ENCODE measurements at places on chromosomes 2 and 18.

DNA sequence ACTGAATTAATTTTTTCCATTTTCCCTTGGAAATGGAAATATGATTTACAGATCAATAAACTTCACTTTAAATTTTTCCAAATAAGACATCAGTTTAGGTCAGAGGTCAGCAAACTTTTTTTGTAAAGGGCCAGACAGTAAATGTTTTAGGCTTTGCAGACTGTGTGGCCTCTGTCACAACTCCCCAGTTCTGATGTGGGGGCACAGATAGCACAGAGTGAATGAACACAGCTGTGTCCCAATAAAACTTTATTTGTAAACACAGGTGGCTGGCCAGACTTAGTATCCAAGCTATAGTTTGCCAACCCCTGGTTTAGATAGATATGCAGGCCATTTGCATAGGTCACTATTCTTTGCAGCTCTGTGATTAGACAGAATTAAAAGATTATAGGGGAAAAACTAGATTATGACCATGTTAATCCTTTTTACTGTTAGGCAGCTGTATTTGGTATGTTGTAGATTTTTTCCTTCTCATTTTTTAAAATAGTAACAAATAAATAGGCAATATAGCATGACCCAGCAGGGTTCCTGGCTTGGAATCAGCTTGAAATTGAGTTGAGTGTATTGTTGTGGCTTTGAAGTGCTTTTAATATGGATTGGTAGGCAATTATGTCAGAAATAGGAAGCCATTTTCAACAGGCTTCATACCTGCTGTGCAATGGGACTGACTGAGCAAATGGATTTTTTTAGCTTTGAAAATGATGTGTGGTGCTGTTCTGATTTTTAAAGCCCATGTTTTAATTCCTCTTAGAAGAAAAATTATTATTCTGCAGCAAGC lies 59.7 kb downstream of the WDSUB1 start:
- no peak for DNase-seq

DNA sequence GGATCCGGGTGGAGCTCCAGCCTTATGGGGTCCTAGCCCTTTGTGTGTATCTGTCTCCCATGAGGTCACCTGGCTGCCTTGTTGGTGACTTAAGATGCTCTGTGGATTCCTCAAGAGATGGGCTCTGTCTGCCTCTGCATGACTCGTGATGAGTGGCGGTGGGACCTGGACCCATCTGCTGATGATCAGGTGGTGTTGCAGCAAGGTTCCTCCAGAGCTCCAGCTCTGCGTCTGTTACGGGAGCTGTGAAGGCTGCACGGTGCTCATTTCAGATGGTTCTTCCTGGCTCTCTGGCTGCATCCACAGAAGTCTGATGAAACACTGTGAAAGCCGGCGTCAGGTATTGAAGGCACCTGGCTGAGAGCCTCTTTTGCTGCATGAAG lies 2.4 kb downstream of the AGAP1 start:
- no peak for DNase-seq

- DNase-seq: no peak
Observed at GRCh38 chr2:101310090-101310833, 1.8 kb upstream of the RNF149 start.

DNA sequence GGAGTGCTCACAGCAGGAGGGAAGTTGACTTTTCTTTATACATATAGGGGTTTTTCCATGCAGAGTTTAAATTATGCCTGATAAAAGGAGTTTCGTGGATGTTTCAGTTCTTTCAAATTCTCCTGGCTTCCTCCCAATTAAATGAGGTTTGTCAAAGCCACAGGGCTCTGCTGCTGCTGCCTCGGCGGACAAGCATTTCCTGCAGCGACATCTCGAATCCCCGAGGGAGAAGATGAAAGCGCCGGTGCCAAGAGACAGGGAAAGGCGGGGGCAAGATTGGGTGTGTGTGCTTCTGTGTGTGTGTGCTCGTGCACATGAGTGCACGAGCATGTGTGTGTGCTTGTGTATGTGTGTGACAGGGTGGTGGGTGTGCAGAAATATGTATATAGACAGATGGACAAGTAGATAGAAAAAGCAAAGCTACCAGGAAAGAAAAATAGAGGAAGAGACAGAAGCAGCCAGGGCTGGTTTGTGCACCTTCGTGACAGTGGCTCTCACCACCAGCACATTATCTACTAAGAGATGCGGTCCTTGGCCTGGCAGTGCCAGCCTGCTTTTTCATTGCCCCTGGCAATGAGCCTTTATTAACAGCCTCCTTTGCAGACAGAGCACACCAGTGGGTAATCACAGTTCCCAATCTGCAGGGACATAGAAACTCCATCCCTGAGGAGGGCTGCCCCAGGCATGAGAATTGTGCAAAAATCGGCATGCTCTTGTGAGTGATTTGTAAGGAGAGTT lies 76.2 kb downstream of the CDK15 start:
- DNase-seq: peak; percentile 16

GRCh38 chr2:145464866-145465265 lies 944.9 kb upstream of the ZEB2 start:
- no peak for DNase-seq

DNA sequence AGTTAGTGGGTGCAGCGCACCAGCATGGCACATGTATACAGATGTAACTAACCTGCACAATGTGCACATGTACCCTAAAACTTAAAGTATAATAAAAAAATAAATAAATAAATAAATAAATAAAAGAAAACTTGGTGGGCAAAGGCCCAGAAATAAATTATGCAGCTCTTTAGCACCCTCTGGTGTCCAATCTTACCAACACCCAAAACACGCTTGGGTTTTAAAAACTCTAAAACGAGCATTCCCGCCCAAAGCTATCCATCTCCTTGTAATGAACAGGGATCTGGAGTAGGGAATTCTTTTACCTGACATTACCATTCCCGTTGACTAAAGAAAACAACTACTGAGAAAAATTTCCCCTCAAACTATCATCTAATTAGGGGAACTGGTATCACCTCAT lies 2005.9 kb upstream of the CELF4 start:
- DNase-seq: no peak

DNA sequence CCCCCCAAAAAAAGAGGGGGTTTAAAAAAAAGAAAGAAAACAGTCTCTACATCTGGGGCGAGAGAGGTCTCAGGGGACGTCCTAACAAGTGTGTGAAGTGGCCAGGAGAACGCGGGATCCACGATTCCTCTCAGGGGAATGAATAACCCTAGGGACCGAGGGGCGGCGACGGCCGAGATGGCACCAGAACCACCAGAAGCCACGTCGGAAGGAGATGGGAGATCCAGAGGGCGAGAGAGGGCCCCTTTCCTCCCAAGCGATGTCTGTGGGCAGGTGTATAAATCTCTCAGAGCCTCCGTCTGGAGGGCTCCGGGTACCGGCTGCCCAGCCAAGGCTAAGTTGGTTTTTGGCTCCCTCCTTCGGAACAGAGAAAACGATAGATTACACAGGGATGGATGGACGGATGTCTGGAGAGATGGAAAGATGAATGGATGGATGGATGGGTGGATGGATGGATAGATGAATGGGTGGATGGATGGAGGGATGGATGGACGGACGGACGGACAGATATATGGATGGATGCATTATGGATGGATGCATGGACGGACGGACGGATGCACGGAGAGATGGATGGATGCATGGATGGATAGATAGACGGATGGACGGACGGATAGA lies 1.7 kb downstream of the EPHA4 start:
- DNase-seq: peak; percentile 7
